NCI-H2171 (cell line): ENCODE measurements at places on chromosomes 2 and 18.

DNA sequence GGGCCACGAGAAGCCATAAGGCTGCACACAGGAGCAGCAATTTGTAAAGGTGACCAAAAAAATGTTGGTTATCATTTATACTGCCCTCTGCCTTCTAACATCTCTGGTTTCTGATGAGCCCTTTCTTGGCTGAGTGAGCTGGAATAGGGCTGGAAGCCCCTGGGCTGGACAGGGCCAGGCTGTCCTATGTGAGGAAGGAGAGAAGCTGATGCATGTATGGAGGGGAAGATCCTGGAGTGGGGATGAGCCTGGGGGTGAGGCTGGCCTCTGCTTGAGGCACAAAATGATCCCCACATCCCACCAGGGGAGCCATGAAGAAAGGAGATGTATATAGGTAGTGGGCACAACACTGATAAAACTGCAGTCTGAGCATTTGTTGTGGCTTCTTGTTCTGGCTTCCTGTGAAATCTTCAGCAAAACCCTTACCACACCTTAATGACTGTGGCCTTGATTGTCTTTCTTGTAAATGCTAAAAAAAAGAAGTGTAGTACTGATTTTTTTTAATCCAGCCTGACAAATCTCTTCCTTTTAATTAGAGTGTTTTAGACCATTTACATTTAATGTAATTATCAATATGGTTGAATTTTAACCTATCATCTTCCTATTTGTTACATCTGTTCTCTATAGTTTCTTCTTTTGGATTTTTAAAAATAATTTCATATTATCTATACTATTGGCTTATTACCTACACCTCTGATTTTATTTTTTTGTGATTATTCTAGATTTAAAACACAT is 5.6 kb downstream of the SNED1 start:
- no peak for DNase-seq

DNA sequence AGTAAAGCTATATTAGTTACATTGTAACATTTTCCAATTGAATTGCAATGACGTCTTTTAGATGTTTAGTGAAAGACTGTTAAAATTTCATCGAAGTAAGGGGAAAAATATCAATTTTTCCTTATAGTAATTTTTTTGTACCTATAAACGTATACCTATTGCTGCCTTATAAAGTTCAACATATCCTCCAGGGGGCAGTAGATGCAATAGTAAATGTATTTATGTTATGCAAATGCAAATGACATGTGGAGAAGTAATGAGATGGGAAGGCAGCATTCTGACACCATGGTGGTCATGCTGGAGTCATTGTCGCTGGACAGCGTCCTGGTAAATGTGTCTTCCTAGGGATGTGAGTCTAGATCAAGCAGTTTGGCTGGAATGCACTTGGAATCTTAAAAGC is 38.7 kb downstream of the MSTN start:
- peak; percentile 32 for DNase-seq

- no peak for DNase-seq
Observed at GRCh38 chr18:49933530-49934128, 120.3 kb upstream of the ACAA2 start.

DNA sequence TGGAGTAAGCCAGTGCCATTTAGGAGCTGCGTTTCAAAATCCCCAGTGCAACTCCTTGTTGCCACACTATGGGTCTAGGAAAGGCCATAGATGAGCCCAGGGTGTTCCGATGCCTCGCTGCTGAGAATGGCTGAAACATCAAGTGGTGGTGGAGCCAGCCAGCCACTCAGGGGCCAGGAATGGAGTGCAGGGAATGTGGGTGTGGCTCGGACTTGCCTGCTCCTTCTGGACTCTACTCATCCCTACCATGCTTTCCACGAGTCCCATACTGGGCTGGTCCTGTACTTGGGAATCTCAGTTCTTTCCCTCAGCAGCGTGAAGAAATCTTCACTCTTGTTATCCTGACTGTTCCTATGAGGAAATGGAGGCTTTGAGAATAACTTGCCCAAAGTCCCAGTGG is 143.5 kb downstream of the INSIG2 start:
- no peak for DNase-seq

DNA sequence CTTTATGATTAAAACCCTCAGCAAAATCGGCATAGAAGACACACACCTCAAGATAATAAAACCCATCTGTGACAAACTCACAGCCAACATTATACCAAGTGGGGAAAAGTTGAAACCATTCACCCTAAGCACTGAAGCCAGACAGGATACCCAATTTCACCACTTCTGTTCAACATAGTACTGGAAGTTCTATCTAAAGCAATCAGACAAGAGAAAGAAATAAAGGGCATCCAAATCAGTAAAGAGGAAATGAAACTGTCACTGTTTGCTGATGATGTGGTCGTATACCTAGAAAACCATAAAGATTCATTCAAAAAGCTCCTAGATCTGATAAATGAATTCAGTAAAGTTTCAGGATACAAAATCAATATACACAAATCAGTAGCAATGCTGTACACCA is 16.4 kb upstream of the RPRD1A start:
- DNase-seq = no peak
